ENCODE measurements at places on chromosomes 5 and 9. TPM values are rescaled to one million over a fixed set of nuclear protein-coding genes. Genes with fewer than 3 reads are reported as not detected.

GRCh38 chr5:43548358-43548757, 8.5 kb downstream of the PAIP1 start:
- DNase-seq, result no peak

- DNase-seq, result no peak
Observed at GRCh38 chr5:145429170-145429569, 406.0 kb downstream of the PRELID2 start.

The ROPN1L gene
- 0.67 TPM for total RNA-seq

The FAM163B gene
- not detected for total RNA-seq

The EXOSC3 gene
- total RNA-seq, result 18.3 TPM

GRCh38 chr9:136381311-136381710, 7.8 kb upstream of the CARD9 start:
- no peak for DNase-seq

- no peak for DNase-seq
Observed at GRCh38 chr5:119220576-119221197, 135.1 kb upstream of the TNFAIP8 start.

The ELAVL2 gene
- not detected for total RNA-seq

The TRIM7 gene
- 3.1 TPM for total RNA-seq

DNA sequence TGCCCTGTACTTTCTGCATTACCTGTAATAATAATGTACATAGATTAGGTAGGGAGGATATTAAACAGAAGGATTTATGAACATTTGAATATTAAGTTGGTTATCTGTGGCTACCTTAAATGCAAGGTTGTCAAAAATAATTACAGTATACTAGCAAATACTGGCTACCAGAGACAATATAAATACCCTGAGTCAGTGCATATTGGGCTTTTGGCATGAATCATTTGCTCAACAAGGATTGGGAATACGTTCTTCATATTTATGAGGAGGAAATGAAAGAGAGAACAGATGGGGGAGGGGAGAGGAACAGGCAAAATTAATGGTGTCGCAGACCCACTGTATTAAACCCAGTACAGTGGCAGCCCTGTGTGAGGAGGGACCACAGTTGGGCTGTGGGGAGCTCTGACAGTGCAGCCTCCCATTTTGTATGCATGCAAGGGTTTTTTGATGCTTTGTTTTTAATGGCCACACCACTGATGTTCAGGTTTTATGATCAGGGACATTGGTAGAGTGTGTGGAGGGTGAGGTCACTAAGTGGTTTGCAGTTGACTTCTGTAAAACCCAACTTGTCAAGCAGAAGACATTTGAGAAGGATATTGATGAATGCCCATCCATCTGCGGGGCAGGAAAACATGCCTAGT, 56.9 kb downstream of the MVB12B start:
- DNase-seq, result no peak

Data from posterior vena cava (tissue), 2 donors.